Transverse colon (tissue), 4 donors: ENCODE measurements at places on chromosomes 2 and 18. TPM values are rescaled to one million over a fixed set of nuclear protein-coding genes. Genes with fewer than 3 reads are reported as not detected.

Gene ASAP2
- 50.2 TPM for total RNA-seq

Gene KCNG2
- 6.7 TPM for total RNA-seq

Gene CMPK2
- total RNA-seq = 22.9 TPM

Gene KCNF1
- not detected for total RNA-seq

Gene IL36RN
- not detected for total RNA-seq

Gene MAPRE2
- 35.2 TPM for total RNA-seq

DNA sequence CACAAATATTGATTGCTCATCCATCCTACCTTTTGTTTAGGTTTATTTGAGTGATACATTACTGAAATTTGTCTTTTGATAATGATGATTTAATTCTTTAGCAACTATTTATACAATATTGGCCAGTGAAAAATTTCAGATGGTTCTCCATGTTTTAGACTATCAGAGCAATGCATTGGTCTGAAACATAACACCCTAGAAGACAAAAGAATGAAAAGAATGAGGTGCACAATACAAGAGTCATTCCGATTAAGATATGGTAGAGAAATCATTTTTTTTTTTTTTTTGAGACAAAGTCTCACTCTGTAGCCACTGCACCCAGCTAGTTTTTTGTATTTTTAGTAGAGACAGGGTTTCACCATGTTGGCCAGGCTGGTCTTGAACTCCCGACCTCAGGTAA, 197.4 kb upstream of the FAM98A start:
- DNase-seq = no peak

GRCh38 chr2:34104601-34105000, 505.5 kb upstream of the FAM98A start:
- DNase-seq = no peak

DNA sequence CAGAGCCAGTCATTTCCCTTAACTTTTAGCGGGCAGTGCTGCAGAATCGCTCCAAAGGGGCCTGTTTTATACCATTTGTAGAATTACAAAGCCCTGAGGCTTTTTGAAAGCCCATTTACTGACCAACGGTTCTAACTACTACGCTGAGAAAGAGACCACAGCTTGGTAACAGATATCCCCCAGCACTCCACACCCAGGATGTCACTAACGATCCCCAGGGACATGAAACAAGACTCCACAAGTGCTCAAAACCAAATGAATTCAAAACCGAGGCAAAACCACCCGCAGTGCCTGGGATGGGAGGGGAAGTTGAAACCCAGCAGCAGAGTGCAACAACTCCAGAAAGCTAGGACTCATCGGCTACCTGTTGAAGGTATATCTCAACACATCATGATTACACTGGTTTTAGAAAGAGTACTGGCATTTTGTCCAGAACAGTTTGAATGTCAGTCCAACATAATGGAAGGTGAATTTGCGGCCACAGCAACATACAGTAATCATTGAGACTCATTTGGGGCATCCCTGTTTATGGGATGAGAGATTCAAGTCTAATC, 33.6 kb upstream of the LRP2 start:
- DNase-seq = no peak

DNA sequence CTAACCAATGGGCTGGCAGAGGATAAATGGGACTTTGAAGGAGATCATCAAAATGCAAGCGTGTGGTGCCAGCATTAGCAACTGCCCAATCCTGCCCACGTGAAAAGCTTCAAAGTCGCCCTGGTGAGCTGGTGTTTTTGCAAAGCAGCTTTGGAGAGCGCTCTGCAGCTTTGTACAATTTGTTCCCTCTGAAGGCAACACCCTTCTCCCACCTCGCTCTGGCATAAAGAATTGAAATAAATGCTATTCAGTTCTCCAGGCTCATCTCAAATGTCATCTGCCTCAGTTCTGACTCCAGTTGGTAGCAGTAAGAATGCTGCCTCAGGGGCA, 3.5 kb downstream of the COPS9 start:
- DNase-seq = no peak

- no peak for DNase-seq
Observed at GRCh38 chr2:39902103-39902502, 123.0 kb upstream of the THUMPD2 start.

DNA sequence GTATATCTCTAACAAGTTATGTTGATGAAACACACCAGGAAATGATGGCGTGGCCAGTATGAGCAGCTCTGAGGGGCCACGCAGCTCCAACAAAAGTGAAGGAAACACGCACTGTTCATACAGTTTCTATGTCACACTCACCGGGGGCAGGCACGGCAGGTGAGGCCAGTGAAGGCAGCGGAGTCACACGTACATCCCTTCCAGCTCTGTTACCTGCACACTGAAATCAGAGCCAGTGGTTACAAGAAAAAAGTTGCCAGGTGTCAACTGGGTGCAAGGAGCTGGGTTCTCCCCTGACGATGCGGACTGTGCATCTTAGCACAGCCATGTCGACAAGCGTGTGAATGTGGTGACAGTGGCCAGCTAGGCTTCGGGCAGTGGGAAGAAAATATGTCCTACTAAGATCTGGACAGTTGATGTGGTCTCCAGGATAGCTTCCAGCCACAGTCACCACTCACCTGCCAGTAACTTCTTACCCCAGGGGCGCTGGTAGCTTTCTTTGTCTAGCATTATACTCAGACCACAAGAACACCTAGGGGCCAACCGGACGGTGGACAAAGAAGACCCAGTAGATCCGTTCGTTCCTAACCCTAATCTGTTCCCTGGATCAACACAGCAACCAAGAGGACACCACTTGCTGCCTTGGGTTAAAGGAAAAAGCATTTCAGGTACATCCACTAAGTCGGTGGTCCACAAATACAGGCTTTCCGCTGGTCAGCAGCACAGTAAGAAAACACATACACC, 10.1 kb downstream of the HJURP start:
- no peak for DNase-seq

DNA sequence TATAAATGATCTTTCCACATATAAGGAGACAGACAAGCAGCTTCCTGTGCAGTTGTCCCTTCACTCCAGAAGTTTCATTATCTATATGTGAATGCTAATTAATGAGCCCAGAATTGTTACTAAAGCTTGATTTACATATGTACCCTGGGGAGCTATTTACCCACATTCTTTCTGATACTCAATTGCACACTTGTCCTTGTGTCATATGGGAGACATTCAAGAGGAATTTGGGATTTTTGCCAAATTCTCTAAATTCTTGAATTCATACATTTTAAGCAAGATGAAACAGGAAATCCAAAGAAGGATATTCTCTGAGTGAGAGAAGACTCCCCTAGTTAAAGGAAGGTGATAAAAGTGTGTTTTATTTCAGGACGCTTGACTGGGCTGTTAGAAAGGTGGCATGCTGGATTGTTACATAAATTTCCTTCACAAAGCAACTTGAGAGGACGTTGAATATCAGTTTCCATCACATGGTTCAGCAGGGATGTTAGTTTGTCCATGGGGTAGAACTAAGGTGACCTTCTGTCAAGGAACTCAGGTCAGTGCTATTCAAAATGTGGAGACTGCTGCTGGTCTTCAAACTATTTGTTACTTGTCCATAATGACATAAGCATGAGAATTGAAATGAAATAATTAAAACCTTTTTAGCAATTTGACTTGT, 368.2 kb downstream of the IRS1 start:
- no peak for DNase-seq

GRCh38 chr2:31216734-31217133, 581 bp downstream of the CAPN14 start:
- no peak for DNase-seq

- no peak for DNase-seq
Observed at GRCh38 chr2:86818114-86818801, 27.5 kb upstream of the CD8A start.

- no peak for DNase-seq
Observed at GRCh38 chr2:69625078-69625795, 18.3 kb downstream of the AAK1 start.

- DNase-seq = no peak
Observed at GRCh38 chr2:39281391-39281790, 37.6 kb upstream of the CDKL4 start.

GRCh38 chr2:110115291-110116032, at the start of gene MALL:
Gene MALL (minus strand): TSS chr2:110115822. CDS start chr2:110115792, 30 bp downstream.
- DNase-seq = peak; percentile 74

- no peak for DNase-seq
Observed at GRCh38 chr2:216635171-216635570, 2.0 kb downstream of the IGFBP2 start.

- no peak for DNase-seq
Observed at GRCh38 chr18:46335534-46336101, 231.4 kb downstream of the HAUS1 start.
